ENCODE measurements at places on chromosomes 2 and 18.

DNA sequence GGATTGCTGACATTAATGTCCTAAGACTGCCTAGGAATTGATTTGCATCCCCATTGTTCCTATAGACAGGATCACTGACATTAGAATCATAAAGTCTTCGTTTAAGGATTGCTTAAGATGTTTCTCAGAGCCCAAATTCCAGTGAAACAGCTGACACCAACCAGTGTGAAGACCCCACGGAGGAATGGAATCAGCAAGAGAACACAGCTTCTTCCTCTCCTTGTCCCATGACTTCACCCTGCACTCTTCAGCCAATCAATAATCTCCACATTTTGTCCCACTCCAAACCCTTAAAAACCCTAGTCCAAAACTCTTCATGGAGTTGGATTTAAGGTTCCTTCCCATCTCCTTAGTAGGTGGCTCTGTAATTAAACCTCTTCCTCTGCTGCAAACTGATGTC, 157.0 kb upstream of the NDUFV2 start:
- DNase-seq = no peak

- no peak for DNase-seq
These were observed at the start of gene MYOM1 for GRCh38 chr18:3219631-3220335. Gene MYOM1, minus strand, starts transcription at chr18:3219968. Its CDS starts 4,745 bp downstream, at chr18:3215223.

DNA sequence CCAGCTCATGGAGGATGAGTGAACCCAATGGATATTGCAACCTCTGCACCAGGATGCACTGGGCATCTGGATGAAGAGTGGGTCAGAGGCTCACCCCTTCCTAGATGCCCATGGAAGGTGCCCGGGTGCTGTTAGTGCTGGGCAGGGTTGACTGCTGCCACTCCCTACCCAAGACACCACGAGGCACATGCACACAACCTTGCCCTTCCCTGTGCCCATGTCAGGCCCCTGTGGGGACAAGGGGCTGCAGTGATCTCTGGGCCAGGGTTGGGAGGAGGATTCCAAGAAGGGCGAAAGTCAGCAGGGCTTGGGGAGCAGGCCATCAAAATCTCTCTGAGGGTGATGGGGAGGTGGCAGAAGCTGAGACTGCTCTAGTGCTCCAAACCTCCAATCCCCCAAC, 309.7 kb upstream of the ST6GAL2 start:
- DNase-seq = no peak

- no peak for DNase-seq
These were observed 58.5 kb upstream of the MSH6 start for GRCh38 chr2:47724221-47724981.

- no peak for DNase-seq
These were observed 85.0 kb downstream of the RBM43 start for GRCh38 chr2:151176661-151177060.

DNA sequence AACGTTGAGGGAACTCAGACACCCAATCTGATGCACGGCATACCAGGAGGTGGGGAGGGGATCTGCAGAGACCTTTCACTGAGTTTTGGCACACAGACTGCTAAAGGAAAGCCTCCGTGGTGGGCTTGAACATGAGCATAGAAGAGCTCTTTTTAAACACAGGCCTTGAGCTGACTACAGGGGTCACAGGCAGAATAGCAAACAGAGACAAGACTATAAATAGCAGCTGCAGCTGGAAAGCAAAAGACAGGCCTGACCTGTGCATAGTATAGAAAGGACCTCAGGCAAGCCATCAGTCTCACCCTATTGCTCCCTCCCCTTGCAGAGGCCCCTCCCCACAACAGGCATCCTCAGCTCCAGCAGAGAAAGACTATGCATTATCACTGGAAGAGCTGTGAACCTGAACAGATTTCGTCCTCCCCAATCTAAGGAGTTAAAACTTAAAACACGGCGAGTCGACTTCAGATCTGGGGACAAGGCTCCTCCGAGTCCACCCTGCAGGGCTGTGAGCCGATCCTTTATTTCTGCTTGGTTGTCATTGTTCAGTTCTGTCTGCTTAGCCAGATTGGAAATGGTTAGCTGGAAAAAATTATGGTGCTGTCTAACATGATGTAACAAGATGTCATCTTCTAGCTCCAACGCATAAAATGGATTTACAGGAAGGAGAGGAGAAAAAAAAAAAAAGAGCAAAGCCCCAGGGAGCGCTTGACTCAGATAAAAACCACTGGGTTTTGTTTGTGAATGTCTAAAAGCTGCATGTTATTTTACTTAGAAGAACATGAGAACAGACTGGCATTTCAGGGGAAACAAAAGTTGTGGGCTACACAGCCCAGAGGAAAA, 25.2 kb upstream of the LCLAT1 start:
- peak; percentile 65 for DNase-seq

GRCh38 chr2:169185711-169186110, 116.3 kb downstream of the DHRS9 start:
- no peak for DNase-seq

- DNase-seq = peak; percentile 8
These were observed 68.1 kb downstream of the MYOM1 start for GRCh38 chr18:3151399-3152264.
